ENCODE measurements at places on chromosomes 5 and 9.

DNA sequence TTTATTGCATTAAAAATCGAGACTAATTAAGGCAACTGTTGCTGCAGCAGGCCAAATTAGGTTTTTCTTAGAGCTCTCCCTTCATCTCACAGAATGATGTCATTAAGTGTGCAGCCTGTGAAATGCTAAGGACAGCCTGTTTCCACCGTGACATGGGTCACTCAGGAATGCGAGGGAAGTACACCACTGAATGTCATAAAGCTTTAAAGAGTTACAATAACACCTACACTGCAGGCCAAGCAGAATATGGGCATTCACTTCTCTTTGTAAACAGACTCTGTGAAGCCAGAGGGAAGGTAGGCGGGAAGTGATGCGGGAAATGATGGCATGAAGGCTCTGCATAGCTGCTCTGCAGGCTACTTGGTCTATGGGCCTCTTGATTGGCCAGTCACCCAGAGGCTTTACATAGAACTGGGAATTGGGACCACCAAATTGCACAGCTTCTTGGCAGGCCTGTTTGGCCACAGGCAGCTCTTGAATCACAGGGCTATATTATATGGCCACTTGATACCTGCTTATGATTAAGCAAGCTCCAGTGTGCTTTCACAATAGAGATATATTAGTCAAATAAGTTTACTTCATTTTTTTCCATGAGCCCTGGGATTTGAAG lies 28.4 kb upstream of the AOPEP start:
- DNase-seq: peak; percentile 31

GRCh38 chr5:157568222-157568621 lies 7.4 kb downstream of the ADAM19 start:
- DNase-seq: no peak

DNA sequence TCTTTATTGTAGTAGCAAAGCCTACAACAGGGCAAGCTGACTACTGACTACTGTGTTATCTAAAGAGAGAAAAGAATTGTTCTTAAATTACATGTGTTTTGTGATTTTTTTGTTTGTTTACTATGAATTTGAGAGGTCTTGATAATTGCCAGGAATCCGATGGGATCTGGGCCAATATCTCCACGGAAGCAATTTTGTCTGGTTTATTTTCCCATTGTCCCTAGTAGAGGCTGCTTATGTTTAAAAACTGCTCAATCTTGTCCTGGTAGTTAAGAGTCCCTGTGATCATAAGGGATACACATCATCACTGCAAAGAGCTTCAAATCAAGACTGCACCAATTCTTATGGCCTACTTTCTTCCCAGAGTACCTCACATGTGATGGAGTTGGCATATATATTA lies 94.4 kb downstream of the GLDC start:
- no peak for DNase-seq

GRCh38 chr9:23717505-23717904 lies 108.5 kb downstream of the ELAVL2 start:
- no peak for DNase-seq

DNA sequence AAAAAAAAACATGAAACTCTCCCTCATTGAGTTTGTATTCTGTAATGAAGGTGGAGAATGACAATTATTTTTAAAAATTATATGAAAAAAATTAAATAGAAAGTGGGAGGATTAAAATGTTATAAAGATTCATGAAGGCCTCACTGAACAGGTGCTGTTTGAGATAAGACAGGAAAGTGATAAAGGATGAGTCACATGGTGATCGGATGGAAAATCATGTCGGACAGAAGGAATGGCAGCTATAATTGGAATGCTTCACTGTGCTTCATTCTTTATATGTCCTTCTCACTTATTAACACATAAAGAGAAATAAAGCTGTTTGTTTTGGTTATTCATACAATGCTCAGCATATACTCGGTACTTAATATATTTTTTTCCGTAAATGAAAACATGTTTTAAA lies 464.5 kb upstream of the RGMB start:
- DNase-seq: no peak

GRCh38 chr5:87231037-87231808 lies 36.5 kb upstream of the RASA1 start:
- no peak for DNase-seq

DNA sequence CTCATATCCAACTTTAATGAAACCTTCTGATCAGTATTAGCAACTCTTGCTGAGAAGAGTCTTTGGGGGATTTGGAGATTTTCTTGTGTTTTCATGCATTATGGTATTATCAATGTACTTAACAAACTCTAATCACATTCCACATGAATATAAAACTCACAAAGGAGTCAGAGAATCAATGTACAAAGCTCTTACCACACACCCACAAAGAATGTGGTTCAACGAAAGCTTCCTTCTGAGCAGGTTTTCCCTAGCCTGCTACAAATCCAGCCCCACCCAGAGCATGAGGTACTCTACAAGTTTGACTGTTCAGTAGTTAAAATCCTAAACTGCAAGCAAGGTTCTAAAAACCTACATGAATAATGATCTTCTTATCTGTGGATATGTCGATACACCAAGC lies 210.1 kb downstream of the TARS1 start:
- no peak for DNase-seq

DNA sequence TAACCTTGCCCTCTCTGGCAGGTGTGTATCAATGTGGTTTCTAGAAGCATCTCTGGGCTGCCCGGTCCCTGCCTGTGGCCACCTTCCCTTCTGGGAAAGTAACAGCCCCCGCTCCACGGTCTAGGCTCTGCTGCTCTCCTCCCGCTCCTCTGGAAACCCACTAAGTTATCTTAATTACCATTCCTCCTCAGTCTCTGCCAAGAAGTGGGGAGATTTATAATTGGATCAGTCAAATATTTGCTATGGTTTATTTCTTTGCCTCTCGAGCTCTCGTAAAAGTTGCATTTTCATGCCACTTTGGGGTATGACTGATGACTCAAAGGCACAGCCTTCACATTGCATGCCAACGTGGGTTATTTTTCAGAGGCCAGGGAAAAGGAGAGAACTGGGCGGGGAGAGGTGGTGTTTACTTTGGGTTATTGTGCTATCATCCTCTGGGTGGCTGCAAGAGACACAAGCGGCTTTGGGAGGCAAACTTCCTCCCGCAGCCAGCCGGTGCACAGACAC lies 205.3 kb upstream of the WWC1 start:
- DNase-seq: no peak

DNA sequence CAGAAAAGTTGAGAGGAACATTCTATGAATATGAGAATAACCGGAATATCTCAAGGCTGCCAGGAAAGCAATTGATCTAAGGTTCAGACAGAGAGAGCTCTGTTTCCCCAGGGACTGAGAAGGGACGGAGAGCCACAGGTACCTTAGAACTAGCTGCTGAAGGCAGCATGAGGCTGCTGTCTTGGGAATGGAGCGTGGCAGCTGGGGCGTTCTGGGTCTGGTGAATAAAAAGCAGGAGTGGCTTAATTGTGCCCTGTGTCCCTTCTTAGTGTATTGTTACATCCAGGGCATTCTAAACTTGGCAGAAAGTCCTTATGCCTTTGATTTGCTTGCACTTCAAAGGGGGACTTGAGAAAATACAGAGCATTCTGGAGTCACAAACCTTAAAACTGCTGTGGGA lies 434.5 kb downstream of the KDM4C start:
- DNase-seq: no peak

DNA sequence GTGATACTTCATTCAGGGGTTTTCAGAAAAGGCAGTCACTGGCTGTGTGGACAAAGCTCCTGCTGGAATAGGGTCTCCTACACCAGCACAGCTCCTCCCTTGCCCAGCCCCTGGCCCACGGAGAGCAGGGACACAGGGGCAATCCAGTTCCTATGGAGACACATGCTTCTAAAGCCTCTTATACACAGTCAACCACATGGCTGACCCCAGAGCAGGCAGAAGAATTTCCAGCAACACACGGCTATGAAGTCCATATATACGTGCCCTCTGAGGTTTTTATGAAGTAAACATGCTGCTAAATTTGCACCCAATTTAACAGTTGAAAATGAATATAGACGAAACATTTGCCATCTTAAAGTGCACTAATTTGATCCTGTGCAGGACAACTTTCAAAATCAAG lies 19.4 kb downstream of the PSMB7 start:
- DNase-seq: no peak

DNA sequence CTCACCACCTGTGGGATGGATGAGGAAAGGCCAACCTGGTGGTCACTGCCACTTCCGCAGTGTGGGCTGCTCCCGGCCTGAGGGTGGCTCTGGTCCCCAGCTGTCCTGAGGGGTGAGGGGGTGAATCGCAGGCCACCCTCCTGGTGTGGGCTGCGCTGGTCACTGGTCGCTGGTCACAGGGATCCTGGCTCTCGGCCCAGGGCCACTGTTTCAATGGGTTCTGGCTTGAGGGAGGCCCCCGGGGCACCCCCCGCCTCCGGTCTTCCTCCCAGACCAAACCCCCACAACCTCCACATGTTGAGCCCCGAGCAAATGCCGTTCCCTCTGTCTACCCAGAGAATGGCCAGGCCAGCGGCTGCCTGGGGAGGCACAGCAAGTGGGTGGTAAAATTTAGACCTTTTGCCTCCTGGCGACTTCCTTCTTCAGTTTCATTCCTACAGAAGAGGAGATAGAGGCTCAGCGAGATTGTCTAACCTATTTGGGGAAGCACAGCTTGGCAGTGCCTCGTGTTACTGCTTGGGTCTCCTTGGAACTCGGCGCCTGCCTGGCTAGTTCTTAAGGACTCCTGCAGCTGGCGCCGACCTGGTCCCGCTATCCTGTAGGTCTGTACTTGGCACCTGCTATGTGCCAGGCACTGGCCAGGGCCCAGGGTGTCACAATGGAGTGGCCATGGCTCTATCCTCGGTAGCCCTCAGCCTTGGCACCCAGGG lies 48.2 kb downstream of the RXRA start:
- no peak for DNase-seq

DNA sequence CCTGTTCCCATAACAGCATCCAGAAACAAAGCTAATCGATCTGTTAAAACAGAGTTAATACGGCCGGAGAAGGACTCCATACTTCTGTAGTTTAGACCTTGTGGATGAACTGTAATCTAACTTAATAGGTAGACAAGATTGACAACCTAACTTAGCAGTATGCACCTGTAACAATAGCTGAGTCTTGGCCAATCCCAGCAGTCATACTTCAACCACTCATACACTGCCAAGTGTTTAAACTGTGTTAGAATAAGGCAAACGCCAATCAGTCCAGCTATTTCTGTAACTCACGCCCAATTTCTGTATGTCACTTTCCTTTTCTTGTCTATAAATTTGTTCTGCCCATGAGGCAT lies 33.7 kb upstream of the MACIR start:
- DNase-seq: no peak

GRCh38 chr9:92564982-92565381 lies 29.2 kb upstream of the ECM2 start:
- no peak for DNase-seq

DNA sequence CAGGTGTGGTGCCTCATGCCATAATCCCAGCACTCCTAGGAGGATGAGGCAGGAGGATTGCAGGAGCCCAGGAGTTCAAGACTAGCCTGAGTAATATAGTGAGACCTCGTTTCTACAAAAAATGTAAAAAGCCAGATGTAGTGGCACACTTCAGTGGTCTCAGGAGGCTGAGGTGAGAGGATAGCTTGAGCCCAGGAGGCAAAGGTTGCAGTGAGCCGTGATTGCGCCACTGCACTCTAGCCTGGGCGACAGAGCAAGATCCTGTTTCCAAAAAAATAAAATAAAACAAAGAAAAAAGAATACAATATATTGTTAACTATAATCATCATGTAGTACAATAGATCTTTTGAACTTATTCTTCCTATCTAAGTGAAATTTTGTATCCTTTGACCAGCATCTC lies 16.3 kb downstream of the NLN start:
- DNase-seq: no peak

- DNase-seq: no peak
Measured at GRCh38 chr9:18604767-18605730, 131.1 kb downstream of the ADAMTSL1 start.

- DNase-seq: no peak
Measured at GRCh38 chr5:147075187-147075586, 159.6 kb upstream of the STK32A start.

GRCh38 chr5:91379246-91379913 lies 3.7 kb downstream of the ARRDC3 start:
- no peak for DNase-seq

DNA sequence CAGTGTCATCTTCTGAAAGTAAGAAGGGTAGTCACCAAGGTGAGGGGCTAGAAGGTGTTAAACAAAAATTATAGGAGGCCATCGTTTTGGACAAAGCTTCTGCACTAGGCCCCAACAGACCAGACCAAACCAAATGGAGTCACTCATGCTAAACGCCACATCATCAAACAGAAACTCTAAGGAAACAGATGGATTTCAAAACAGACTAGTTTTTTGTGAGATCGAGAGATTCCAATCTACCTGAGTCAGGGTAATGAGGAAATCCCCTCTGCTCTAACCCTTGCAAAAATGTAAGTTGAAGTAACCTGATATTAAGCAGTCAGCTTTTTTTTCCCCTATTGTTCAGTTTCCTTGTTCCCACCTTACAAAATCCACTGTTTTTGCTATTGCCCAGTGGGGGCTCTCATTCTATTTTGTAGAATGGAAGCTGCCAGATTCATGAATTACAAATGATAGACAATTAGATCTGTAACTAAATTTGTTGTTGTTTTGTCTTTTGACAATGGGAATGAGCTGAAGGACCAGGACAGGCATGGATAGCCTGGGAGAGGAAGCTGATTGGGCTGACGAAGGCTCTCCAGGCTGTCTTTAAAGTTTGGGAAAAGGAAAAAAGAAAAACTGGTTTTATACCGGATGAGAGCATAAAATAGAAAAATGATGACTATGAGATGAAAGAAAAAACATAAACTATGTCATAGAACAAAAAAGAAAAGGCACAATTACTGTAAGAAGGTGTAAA lies 94.7 kb upstream of the ADAMTSL1 start:
- no peak for DNase-seq

DNA sequence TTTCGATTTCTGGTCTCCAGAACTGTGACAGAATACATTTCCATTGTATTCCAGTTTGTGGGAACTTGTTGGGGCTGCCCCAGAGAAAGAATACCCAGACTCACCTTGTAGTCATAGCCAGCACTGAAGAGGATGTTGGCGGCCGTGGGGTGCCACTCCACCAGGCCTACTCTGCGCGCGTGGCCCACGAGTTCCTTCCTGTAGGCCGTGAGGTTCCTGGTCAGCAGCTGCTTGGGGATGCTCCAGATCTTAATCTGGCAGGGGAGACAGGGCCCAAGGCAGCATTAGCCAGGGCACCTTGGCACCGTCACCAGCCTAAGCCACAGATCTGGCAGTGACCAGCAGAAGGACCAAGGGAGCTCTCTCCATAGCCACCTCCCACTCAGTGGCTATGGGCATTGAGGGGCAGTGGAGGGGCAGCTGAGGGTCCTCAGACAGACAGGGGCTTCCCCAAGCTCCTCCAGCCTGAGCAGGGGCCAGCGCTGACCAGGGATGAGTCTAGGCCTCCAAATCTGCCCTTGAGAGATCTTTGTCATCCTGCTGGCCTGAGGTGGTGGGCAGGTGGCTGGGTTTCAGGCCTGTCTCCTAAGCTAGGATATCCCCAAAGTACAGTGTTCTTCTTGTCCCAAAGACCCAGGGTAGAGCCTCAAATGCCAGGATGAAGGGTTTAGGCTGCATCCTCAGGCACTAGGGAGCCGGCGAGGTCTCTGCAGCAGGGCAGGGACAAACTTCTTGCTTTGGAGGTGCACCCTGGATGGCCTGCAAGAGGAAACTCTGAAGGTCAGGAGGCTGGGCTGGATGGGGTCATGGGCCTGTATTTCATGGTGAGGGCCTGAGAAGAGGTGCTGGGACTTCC lies 15.9 kb upstream of the TRIM14 start:
- DNase-seq: no peak
